ENCODE measurements at places on chromosomes 1 and 21.

DNA sequence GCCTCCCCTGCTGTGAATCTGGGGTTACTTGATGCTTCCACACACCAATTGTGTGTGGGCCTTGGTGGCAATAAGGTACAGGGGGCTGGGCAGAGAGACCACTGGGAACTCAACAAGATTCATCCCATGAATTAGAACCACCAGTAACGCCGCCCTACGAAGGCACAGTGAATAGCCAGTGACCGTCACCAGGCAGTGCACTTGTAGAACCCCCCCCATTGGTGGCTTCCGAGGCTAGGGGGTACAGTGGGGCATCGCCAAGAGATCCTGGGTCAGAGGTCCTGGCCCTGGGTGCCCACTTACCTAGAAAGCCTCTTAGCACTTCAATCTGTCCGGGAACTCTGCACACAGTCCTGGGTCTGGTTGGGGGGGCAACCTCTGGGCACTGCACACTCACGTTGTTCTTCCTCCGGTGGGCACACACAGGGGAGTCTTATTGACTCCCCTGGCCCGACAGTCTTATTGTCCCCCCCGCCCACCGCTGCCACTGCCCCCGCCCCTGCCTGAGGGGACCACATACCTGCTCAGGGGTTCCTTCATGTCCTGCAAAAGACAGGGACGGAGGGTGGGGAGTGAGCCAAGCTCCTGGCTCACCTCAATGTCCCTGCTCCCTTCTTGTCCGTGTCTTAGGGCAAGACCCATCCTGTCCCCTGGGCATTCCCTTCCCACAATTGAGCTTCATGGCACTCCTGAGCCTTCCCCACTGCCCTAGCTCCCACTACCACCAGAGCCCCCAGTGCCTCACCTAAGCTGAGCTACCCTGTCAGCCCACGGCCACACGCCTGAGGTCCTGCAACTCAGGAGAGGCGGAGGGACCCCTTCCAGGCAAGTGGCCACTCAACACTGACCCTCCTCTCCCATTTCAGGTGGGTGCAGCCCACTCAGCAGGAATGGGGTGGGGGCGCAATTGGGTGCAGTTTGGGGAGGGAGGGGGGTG lies 2.5 kb upstream of the TRIM11 start:
- no peak for DNase-seq

- DNase-seq: no peak
Measured at GRCh38 chr21:45371081-45371480, 33.9 kb upstream of the COL18A1 start.

DNA sequence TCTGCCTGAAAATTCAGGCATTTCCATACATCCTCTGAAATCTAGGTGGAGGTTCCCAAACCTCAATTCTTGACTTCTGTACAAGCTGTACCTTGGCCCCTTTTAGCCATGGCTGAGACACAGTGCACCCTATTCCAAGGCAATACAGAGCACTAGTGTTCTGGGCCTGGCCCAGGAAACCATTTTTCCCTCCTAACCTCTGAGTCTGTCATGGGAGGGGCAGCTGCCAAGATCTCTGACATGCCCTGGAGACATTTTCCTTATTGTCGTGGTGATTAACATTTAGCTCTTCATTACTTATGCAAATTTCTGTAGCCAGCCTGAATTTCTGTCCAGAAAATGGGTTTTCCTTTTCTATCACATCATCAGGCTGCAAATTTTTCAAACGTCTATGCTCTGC lies 248.0 kb upstream of the RGS18 start:
- no peak for DNase-seq

DNA sequence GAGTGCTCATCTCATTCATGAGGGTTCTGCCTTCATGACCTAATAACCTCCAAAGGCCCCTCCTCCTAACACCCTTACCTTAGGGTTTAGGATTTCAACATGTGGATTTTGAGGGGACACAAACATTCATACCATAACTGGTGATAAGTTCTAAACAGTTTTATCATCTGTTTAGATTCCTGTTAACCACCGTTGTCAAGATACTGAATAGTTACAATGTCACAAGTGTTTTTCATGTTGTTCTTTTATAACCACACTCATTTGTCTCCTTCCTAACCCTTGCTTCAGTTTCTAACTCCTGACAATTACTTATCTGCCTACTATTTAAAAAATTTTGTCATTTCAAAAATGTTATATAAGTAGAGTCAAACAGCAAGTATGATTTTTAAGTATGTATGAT lies 86.0 kb downstream of the NCAM2 start:
- DNase-seq: peak; percentile 81

GRCh38 chr1:33768106-33768505 lies 95.8 kb upstream of the HMGB4 start:
- DNase-seq: no peak

- DNase-seq: peak; percentile 42
Measured at GRCh38 chr1:221039616-221040015, 160.4 kb downstream of the HLX start.

- DNase-seq: peak; percentile 23
Measured at GRCh38 chr1:55503663-55504305, 288.6 kb upstream of the USP24 start.

DNA sequence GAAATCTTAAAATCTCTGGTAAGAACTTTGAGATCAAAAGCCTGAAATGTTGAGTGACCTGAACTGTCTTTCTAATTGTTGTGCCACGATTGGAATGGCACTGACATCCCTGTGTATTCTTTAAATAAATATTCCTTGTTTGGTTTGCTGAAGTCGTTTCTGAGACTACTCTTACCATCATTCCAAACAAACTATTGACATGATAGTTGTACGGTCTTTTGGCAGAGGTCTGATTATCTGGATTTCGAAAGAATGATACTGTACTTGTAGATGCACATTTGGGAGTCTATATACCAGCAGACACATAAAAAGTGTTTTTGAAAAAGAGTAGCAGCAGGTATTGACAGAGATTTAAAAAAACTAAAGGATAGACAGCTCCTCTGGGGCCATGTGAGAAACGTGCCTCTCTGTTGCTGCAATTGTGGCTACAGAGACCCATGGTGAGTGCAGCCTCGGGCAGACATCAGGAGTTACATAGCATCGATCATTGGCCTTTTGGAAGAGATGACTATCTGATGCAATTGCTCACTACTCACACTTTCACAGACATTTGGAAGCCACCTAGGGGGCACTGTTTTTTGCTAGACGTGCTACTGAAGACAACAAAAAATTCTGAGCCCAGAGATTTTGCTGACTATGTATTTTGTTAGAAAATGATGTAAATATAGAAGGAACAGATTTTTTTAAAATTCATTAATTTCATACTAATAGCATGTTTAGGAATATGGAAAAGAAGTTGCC lies 464.5 kb downstream of the KCNT2 start:
- no peak for DNase-seq

DNA sequence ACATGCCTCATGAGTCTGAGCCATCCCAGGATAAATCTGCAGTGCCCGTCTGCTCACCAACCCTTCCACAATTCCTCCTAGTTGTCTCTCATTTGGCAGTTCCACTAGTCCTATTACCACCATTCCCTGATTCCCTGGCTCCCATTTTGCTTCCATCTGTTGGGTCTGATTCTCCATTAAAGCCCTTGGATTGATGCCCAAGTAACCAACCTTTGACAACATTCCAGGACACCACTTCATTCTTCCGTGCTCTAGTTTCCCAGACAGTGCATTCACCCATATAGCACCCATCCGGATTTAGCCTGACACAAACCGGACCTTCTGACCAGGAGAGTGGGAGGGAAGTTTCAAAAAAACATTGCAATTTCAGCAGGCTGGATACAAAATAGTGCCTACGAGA lies 189.4 kb upstream of the PALMD start:
- DNase-seq: peak; percentile 60

DNA sequence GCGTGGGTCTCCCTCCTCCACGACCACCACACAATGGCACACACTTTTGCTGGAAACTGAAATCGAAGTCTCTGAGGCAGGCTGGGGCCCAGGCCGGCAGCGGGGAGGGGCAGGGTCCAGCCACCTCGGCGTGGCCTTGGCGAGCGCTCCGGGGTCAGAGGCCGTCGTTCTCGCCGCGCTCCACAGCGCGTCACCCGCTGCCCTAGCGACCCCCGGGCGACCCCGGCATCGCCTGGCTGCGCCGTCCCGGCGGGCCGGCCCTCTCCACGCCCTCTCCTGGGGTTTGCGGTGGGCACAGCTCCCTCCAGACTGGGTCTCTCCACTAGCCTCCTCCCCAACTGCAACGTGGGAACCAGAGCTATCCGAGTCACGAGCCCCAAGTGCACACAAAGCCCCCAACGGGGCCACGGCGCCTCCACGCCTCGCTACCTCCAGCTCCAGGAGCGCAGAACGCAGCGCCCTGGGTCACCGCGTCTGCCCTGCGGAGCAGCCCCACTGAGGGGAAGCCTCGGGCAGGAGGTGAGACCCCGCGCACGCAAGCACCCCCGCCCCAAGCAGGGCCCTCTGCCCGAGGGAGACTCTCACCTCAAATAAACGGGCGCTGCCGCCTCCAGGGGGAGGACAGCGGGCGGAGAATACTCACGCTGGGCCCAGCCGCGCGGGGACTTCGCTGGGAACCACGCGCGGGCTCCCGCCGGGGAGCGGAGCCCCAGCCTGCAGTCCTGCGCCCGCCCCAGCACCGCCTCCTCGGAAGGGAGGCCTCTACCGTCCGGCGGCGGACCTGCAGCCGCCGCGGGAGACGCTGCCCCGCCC lies 134.0 kb upstream of the BARHL2 start:
- DNase-seq: peak; percentile 27

DNA sequence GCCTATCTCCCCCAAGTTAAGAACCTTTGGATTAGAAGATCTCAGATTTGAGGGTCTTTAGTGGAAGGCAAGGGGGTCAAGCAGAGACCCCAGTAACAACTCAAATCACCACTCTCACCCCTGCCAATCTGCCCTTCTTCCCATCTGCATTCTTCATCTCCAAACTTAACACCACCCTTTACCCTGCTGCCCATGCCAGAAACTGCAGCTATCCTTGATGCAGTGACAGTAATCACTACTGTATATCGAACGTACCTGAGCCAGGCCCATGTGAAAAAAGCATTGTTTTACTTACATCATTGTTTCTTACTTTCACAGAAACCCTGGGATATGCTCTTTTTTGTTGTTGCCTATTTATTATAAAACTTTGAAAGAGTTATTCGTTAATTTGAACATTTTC lies 26.5 kb downstream of the NSUN4 start:
- DNase-seq: no peak

GRCh38 chr1:157104598-157105293 lies 5.1 kb upstream of the ETV3L start:
- peak; percentile 20 for DNase-seq

DNA sequence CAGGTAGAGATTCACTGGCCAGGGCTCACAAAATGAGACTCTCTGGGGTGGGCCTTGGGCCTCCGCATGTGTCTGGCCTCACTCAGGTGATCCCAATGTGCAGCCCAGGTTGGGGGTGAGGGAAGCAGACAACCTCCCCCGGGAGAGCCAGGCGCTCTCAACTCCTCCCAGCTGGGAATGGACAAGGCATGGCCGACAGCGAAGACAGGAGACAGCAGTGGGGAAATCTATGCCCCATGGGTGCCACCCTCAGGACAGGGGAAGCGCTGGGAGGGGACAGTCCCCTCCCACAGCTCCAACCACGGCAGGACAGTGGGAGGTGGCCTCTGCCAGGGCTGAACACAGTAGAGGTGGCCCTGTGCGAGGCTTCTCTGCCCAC lies 47.7 kb downstream of the PRDM15 start:
- DNase-seq: no peak

DNA sequence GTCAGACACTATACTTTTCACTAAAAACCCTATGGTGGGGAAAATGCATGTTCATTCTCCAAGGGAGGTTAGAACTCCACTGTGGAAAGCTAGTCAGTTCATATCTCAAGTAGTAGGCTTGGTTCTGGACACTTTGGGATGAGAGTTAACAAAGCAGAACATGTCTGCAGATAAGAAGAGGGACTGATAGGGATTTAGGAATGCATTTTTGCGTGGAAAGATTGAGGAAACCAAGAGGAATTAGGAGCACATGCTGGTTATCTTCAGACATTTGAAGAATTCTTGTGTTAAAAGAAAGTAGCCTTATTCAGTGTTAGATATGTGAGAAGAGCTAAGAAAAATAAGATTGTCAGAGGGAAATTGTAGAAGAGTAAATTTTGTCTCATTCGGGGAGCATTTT lies 1.2 kb upstream of the GRIK1 start:
- DNase-seq: no peak

- no peak for DNase-seq
Measured at GRCh38 chr1:24963943-24964693, 34.0 kb upstream of the RUNX3 start.

- no peak for DNase-seq
Measured at GRCh38 chr1:95582191-95582590, 348.2 kb downstream of the RWDD3 start.

DNA sequence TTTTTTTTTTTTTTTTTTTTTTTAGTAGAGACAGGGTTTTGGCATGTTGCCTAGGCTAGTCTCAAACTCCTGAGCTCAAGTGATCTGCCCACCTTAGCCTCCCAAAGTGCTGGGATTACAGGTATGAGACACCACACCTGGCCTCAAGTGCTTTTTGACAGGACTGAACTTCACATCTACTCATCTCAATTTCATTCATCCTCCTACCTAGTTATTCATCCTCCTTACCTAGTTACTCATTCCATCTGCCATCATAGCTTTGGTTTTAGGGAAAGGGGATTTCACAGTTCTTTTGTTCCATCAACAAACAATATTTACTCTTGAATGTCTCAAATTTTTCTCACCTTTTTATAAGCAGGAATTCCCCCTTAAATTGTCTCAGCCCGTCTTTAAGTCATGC lies 38.6 kb upstream of the RALGPS2 start:
- no peak for DNase-seq

- DNase-seq: no peak
Measured at GRCh38 chr1:181043025-181043888, 9.5 kb downstream of the MR1 start.

DNA sequence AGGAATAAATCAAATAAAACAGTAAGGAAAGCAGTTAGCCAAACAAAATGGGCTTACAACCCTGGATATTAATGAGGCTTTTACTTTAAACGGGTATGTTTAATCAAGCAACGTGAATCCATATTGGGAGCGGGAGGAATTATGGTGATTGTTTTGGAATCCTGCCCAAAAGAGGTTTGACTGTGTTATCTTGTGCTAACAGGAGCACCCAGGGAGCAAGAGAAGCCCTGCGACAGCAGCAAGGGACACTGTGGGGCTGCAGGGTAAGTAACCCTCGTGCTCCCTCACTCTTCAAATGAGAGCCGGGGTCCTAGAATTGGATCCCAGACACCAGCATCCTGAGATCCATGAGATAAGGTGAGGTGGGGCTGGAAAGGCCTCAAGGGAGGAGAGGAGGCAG lies 72.6 kb upstream of the PGBD5 start:
- DNase-seq: no peak

- DNase-seq: no peak
Measured at GRCh38 chr1:192943108-192943507, 116.1 kb downstream of the UCHL5 start.

- DNase-seq: no peak
Measured at GRCh38 chr1:163703794-163704193, 382.0 kb downstream of the NUF2 start.

DNA sequence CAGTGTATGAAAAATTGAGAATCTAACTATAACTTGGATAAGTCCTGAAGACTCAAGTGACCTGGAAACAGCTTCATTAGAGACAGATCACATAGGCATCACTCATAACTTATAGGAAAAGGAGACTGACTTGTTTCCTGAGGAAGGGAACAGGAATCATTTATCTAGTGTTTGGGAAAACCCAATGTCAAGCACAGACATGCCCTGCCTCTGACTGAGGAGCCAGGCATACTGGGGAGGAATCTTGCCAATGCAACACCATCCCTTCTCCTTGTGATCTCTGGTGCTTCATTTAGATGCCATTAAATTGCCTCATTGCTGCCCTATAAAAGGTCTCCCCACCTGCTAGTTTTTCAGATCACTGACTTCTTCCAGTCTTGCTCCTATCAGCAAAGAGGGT lies 10.3 kb downstream of the LCE4A start:
- no peak for DNase-seq
